ENCODE measurements at places on chromosomes 16 and 17. TPM values are rescaled to one million over a fixed set of nuclear protein-coding genes. Genes with fewer than 3 reads are reported as not detected.

- no peak for DNase-seq
Measured at GRCh38 chr17:76156662-76156991, 15.6 kb upstream of the FOXJ1 start.

GRCh38 chr16:10514369-10515055 is 65.9 kb downstream of the EMP2 start:
- peak; percentile 50 for DNase-seq

DNA sequence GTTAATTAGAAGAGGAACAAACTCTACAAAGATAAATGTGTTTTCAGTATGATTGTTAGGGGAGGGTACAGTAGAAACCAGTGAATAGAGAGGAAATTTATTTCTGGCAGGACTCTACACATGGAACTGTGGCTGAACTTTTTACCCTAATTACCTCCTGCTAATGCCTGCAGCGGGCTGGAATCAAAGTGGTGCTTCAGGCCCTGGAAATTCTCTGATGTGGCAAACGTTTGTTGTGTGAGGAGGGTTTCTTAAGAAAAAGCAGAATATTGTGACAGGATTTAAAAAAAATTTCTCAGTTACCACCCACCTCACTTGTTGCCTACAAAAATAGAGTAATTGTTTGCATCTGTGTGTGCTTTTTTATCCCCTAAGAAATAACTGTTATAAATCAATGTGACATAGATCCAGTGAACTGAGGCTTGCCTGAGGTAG is 154.5 kb downstream of the BCAS3 start:
- DNase-seq: no peak

DNA sequence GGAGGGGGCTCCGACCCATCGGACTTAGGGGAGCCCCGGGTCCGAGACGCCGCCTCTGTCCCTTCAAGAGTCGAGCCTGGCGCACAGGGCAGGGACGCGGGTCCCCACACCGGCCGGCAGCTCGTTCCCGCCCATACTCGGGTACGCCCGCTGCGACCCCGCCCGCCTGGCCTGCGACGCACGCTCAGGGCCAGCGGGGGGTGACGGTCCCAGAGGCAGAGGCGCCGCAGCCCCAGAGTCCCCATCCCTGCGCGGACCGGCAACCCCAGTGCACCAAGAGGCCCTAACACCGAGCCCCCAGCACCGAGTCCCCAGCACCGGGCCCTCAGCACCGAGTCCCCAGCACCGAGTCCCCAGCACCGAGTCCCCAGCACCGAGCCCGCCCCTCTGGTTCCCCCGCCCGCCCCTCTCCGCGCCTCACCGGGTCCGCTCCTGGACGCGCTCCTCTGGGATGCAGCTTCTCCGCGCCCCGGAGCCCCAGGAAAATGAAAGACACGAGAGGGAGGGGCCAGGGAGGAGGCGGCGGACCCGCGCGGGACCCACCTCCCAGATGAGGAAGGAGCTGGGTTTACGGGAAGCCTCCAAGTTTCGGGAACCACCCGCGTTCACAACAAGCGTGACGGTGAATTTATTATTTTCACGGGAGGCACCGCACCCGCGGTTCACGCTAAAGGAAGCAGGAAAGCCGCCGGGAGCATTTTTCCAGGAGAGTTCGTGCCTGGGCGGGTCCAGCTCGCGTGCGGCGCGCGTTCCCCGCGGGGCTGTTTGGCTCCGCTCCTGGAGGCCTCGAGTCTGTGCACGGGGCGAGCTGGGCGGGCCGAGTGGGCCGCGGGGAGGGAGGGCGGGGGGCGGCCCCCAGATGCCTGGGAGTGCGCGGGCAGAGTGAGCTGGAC is at the start of gene SECTM1:
Gene SECTM1 (minus strand): TSS at position 488 of the 893 bp plus-strand sequence. CDS start 6,526 bp downstream, outside the sequence.
- no peak for DNase-seq

Gene SPATA22
- not detected for total RNA-seq
